SJSA1 (cell line): ENCODE measurements at places on chromosomes 7 and 10. TPM values are rescaled to one million over a fixed set of nuclear protein-coding genes. Genes with fewer than 3 reads are reported as not detected.

DNA sequence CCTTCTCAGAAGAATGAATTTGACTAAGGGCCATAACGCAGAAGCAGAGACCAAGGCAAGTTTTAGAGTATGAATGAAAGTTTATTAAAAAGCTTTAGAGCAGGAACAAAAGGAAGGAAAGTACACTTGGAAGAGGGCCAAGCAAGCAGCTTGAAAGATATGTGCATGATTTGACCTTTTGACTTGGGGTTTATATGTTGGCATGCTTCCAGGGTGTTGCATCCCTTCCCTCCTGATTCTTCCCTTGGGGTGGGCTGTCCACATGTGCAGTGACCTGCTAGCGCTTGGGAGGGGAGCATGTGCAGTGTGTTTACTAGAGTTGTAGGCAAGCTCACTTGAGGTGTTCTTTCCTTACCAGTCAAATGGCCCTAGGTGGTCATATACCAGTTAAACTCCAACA, 37.9 kb upstream of the LRRN3 start:
- peaks cover 15% of the 10 kb centered on the region for H3K4me1 ChIP-seq
- no peaks in the 10 kb centered on the region for H3K36me3 ChIP-seq
- H3K27me3 ChIP-seq = no peaks in the 10 kb centered on the region
- DNase-seq = no peak

HMX2 gene
- total RNA-seq = 0.38 and 0.61 TPM in 2 replicates

- no peaks in the 10 kb centered on the region for H3K4me1 ChIP-seq
- no peak overlapping the region for H3K4me3 ChIP-seq
- no peak for DNase-seq
- no peak overlapping the region for H3K27ac ChIP-seq
These were observed 78.5 kb downstream of the CREB5 start for GRCh38 chr7:28490831-28491230.

- DNase-seq = no peak
- no peaks in the 10 kb centered on the region for H3K36me3 ChIP-seq
- no peak overlapping the region for H3K4me3 ChIP-seq
- H3K27me3 ChIP-seq = no peaks in the 10 kb centered on the region
These were observed 22.0 kb downstream of the STEAP1B start for GRCh38 chr7:22477876-22478450.

DNA sequence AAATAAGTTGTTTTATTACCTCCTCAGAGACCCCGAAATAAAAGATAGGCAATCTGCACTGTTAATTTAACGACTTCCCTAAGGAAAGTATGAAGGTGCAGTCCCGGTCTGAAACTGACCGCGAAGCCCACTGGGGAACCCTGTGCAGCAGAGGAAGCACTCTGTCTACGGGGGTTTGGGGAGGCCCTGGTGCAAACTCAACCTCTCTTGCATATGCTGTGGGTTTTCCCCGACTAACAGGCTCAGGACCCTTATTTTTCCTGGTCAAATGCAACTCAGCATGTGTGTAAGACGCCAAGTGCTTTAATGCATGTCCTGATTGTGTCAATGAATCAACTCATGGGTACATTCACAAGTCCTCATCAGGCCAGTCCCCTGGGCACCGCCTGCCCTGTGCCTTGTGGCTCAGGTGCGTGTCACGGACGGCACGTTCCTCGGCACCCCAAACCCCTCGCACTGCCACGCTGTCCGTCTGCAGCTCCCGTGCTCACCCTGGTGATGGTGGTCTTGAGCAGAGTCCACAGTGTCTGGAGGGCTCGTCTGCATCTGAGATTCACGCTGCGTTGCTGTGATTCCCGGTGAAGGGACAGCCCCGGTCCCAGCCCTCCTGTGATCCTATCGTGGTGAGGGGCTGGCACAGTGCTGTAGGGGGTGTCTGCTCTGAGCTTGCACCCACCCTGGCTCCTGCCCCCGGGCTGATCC, 33.8 kb downstream of the JAKMIP3 start:
- no peaks in the 10 kb centered on the region for H3K4me1 ChIP-seq
- no peaks in the 10 kb centered on the region; the same call in 1 of the 2 replicates for H3K27me3 ChIP-seq
- H3K27ac ChIP-seq = no peak overlapping the region
- H3K4me3 ChIP-seq = no peak overlapping the region
- no peaks in the 10 kb centered on the region for H3K36me3 ChIP-seq
- DNase-seq = no peak

GRCh38 chr10:95374597-95375209, 83.9 kb upstream of the PDLIM1 start:
- no peak overlapping the region for H3K4me3 ChIP-seq
- H3K36me3 ChIP-seq = no peaks in the 10 kb centered on the region
- peak; percentile 42 for DNase-seq
- no peaks in the 10 kb centered on the region for H3K4me1 ChIP-seq
- H3K27me3 ChIP-seq = peaks cover 15% of the 10 kb centered on the region

CFAP43 gene
- 0.08 and 0.16 TPM in 2 replicates for total RNA-seq

DNA sequence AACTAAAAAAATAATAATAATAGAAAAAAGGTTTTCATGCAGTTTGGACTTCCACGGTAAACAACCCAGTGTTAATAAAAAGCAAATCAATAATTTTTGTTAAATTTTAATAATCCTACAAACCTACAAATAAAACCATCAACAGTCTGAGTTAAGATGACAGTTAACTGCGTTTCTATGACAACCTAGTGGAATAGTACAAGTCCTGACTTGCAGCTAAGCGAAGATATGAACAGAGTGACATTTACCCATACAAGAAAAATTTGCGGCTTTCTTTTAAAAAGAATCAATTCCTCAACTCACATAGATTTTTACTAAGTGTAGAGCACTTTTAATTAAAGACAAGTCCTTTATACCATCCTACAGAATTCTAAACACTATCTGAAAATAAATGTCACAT, 35.6 kb downstream of the VPS41 start:
- no peaks in the 10 kb centered on the region for H3K4me1 ChIP-seq
- H3K36me3 ChIP-seq = no peaks in the 10 kb centered on the region
- H3K4me3 ChIP-seq = no peak overlapping the region
- no peak for DNase-seq
